ENCODE measurements at places on chromosomes 3 and 15. TPM values are rescaled to one million over a fixed set of nuclear protein-coding genes. Genes with fewer than 3 reads are reported as not detected.

DNA sequence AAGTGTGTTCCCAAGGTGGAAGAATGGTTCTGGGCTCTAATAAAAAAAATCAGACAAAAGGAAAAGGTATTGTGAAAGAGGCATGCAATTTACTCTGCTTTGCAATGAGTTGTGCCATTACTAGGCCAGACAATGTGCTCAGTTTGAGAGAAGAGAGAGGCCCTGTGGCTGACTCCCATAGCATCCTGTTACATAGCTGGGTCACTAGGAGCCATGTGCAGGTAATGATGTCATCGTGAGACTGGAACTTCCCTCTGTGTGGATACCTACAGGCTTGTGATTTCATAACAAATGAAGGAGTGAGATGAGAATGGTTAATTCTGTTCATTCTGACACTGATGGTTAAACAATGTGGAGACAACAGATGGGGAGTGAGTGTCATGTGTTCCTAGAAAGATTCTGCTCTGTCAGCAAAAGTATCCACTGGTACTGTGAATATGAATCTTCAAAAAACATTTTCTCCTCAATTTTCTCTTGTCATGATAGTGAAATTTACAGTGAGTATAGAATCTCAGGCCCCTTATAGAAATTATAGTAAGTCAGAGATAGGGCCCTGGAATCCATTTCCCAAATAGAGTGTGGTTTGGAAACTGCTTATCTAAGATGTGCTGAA lies 648.7 kb upstream of the DPPA4 start:
- DNase-seq = no peak
- H3K4me1 ChIP-seq = no peaks in the 10 kb centered on the region
- no peak overlapping the region for H3K4me3 ChIP-seq
- no peaks in the 10 kb centered on the region for H3K36me3 ChIP-seq
- no peaks in the 10 kb centered on the region for H3K27me3 ChIP-seq

DNA sequence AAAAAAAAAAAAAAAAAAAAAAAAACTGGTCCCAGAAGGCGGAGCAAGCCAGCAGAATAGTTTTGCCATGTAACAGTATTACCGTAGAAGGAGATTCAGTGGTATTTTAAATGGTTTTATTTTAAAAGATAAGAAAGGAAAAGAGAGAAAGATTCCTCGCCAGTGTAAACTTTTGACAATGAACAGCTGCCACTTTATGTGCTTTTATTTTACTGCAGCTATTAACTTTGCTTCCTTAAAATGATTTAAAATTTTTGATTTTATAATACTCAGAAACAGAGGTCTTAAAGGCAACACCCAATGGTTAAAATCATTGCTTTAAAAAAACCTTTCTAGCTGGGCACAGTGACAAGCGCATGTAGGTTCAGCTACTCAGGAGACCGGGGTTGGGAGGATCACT lies 46.8 kb downstream of the TMCO5A start:
- no peak for DNase-seq
- peaks cover 3% of the 10 kb centered on the region for H3K27me3 ChIP-seq
- H3K36me3 ChIP-seq = no peaks in the 10 kb centered on the region
- H3K4me1 ChIP-seq = no peaks in the 10 kb centered on the region
- no peak overlapping the region for H3K27ac ChIP-seq

DNA sequence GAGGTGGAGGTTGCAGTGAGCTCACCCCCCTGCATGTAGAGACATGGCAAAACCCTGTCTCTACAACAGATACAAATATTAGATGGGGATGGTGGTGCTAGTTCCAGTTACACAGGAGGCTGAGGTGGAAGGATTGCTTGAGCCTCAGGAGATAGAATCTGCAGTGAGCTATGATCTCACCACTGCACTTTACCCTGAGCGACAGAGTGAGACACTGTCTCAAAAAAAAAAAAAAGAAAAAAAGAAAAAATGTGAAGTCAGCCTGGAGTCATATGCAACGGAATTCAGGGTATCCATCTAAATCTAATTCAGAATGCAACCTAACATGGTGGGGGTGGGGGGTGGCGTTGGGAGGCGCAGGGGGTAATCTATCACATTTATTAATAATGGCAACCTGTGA lies 37.1 kb upstream of the NR2F2 start:
- no peaks in the 10 kb centered on the region for H3K36me3 ChIP-seq
- no peaks in the 10 kb centered on the region for H3K4me1 ChIP-seq
- H3K27me3 ChIP-seq = no peaks in the 10 kb centered on the region
- no peak overlapping the region for H3K4me3 ChIP-seq

DNA sequence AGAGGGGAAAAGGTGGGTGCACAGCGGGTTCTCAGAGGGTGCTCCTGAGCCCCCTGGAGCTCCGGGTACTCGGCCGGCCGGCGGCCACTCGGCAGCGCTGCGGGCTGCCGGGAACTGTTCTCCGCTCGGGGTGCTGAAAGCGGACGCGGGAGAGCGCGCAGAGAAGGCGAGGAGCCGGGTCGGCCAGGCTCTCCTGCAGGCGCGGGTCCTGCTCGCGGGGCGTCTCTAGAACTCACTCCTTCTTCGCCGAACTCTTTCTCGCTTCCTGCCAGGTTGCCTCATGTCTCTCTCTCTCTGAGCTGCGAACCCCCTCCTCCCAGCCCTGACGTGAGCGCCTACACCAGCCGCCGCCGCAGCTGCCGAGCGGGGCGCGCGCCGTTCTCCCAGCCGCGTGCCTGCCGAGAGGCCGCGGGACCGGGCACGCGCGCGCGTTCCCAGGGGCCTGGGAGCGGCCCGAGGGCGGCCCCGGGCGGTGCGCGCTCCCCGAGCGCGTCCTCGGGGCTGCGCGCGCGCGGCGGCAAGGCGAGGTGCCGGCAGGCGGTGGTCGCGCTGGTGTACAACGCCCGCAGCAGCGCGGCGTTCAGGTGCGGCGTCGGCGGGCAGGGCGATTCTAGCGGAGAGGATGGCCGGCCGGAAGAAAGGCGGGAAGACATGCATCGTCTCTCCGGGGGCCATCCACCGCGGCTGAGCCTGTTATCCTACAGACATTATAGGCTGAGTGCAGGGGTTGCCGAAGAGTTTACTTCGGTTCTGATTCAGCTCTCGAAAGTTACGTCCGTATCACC lies at the start of gene PEX5L:
Gene PEX5L (minus strand): TSS at position 267 of the 785 bp plus-strand sequence. CDS start 338 bp downstream, outside the sequence.
- DNase-seq = peak; percentile 61
- peak within 1 kb of the TSS; percentile 18 for H3K4me3 ChIP-seq
- peaks cover 17% of the 10 kb centered on the region for H3K27me3 ChIP-seq
- H3K4me1 ChIP-seq = no peaks in the 10 kb centered on the region
- no peak within 1 kb of the TSS for H3K27ac ChIP-seq
- H3K36me3 ChIP-seq = no peaks in the 10 kb centered on the region

GRCh38 chr15:63626955-63627354 lies 29.8 kb downstream of the FBXL22 start:
- H3K4me3 ChIP-seq = no peak overlapping the region
- no peak for DNase-seq
- peaks cover 57% of the 10 kb centered on the region for H3K36me3 ChIP-seq

DNA sequence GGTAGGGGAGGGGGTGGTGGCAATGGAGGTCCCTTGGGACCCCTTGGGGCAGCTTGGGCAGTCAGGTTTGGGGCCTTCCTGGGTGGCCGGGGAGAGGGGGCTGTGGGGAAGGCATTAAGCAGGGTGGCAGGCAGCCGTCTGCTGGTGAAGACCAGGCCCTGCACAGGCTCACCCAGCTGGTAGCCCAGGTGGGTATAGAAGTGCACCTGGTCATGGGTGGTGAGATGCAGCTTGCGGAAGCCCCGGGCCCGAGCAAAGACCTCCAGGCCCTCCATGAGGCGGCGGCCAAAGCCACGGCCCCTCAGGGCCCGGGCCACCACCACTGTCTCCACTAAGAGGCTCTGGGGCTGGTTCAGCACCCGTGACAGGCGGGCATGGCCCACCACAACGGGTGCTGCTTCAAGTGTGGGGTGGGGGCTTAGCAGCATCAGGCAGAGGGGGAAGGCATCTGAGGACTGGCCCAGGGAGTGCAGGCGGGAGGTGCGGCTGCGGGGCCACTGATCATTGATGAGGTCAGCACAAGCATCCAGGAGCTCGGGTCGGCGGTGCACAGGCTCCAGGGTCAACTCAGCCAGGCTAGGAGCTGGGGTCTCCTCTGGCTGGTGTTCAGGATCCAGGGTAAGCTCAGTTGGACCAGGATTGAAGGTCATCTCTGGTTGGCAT lies 2.4 kb downstream of the HYAL3 start:
- H3K27me3 ChIP-seq = no peaks in the 10 kb centered on the region
- peaks cover 22% of the 10 kb centered on the region for H3K36me3 ChIP-seq
- peaks cover 7% of the 10 kb centered on the region for H3K4me1 ChIP-seq
- no peak overlapping the region for H3K4me3 ChIP-seq

The PIGZ gene
- 1.1 TPM for polyA plus RNA-seq

The ZPLD1 gene
- not detected for polyA plus RNA-seq

GRCh38 chr3:146540978-146541377 lies 3.4 kb downstream of the PLSCR1 start:
- DNase-seq = no peak
- no peaks in the 10 kb centered on the region for H3K27me3 ChIP-seq
- H3K36me3 ChIP-seq = peaks cover 2% of the 10 kb centered on the region
- H3K27ac ChIP-seq = no peak overlapping the region
- H3K4me3 ChIP-seq = no peak overlapping the region

- no peaks in the 10 kb centered on the region for H3K27me3 ChIP-seq
- no peak overlapping the region for H3K4me3 ChIP-seq
- no peaks in the 10 kb centered on the region for H3K4me1 ChIP-seq
- DNase-seq = peak; percentile 46
- H3K27ac ChIP-seq = no peak overlapping the region
Measured at GRCh38 chr3:56954125-56954524, 106.3 kb upstream of the SPATA12 start.

The MAGEL2 gene
- not detected for polyA plus RNA-seq

DNA sequence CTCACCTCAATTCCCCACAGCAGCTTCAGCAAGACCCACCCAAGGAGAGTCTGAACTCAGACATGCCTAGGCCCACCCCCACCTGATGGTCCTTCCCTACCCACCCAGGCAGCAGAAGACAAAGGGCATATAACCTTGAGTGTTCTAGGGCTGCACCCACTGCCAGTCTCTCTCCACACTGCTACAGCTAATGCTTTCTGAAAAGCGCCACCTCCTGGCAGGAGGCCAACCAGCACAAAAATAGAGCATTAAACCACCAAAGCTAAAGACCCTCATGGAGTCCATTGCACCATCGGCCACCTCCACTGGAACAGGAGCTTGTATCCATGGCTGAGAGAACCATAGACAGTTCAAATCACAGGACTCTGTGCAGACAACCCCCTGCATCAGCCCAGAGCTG lies 11.3 kb upstream of the RPL39L start:
- no peak overlapping the region for H3K27ac ChIP-seq
- H3K4me3 ChIP-seq = no peak overlapping the region
- no peaks in the 10 kb centered on the region for H3K36me3 ChIP-seq
